ENCODE measurements at places on chromosomes 16 and 17.

- DNase-seq, result no peak
Measured at GRCh38 chr17:36461330-36462110, 25.0 kb upstream of the ZNHIT3 start.

GRCh38 chr16:65601781-65602180, 479.9 kb upstream of the CDH11 start:
- DNase-seq, result no peak

DNA sequence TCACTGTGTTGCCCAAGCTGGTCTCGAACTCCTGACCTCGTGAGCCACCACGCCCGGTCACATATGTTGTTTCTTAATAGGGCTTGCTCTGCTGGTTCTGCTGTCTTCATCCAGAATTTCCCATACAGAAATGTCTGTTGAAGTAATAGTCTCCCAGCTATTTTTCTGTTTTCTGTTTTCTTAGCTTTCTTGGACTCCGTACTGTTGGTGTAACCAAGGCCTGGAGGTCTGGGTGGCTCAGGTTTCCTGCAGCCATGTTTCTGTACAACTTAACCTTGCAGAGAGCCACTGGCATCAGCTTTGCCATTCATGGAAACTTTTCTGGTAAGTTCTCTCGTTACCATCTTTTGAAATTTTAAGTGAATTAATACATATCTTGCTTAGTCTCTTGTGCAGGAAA, 2.8 kb downstream of the SF3B3 start:
- DNase-seq, result no peak

GRCh38 chr16:23594186-23594585, 1.9 kb downstream of the NDUFAB1 start:
- no peak for DNase-seq

GRCh38 chr16:14374451-14375131, 255.5 kb downstream of the PARN start:
- no peak for DNase-seq
